CD4-positive, alpha-beta T cell treated with Interleukin-17A for 1 hour (primary cell): ENCODE measurements at places on chromosomes 4 and X.
A peak's percentile ranks its signal among the peaks of the same experiment; 100 is the strongest.

DNA sequence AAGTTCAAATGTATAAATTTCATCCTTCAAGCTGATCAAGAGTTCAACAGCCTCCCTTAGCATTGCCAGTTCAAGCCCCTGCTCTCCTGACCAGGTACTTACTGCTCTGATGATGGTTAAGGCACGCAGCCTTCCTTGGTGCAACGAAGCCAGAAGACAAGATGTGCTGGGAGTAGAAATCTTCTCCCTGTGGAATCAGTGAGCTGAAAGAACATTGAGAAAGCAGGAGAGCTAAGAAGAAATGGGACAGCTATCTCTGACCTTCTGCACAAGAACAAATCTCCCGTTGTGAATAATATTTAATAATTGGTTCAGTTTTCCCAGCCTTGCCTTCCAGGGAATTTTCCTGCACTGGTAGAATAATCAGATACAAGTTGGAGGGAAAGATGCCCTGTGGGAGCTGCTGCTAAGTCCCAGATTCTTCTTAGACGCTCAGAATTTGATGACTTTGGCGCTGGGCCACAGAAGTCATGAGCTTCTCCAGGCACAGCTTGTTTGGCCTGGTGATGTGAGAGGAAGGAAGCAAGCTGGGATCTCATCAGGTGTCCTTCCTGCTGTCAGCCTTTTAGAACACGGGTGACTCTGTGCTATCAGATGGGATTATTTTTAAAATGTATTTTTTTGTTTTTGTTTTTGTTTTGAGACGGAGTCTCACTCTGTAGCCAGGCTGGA, 77.8 kb downstream of the CD38 start:
- DNase-seq, result no peak

DNA sequence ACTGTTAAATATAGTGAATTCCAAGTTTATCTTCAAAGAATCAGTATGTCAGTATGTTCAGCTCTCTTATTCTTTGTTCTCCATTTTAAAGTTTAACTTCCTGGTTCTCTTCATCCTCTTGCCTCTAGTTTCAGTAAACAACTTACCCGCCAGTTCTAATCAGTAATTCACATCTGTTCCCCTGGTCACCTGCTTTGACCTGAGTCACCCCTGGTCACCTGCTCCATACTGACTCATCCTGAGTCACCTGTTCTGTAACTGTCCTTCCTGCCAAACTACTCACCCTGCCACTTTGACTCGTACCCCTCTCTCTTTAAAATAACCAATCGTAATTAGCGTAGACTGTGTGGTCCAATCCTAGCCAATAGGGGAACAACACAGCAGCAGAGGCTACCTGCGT, 992.7 kb upstream of the HS3ST1 start:
- DNase-seq, result no peak

DNA sequence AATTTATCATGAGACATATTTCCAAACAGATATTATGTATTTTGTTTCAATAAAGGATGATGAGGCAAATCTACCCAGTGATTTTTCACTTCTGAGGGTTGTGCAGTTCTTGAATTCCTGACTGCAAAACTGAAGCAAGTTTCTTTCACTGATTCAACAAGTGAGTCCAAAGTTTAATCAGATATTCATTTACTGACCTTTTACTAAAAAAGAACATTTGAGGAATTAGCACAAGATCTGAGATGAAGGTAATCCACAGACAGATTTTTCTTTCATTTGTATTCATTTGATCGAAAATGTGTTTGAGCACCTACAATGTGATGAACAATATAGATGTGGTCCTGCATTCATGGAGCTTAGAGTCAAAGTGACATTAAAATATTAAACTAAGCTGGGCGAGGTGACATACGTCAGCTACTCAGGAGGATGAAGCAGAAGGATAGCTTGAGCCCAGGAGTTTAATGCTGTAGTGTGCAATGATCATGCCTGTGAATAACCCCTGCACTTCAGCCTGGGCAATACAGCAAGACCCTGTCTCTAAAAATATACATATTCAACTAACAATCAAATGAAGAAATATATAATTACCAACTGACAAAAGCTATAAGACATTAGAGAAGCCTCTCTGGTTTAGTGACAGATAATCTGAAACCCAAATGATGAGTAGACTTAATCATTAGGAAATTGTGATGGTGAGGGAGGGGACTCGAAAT, 76.6 kb downstream of the ANXA3 start:
- no peak for DNase-seq

- no peak for DNase-seq
Observed at GRCh38 chr4:120869613-120870278, 52.8 kb downstream of the PRDM5 start.

DNA sequence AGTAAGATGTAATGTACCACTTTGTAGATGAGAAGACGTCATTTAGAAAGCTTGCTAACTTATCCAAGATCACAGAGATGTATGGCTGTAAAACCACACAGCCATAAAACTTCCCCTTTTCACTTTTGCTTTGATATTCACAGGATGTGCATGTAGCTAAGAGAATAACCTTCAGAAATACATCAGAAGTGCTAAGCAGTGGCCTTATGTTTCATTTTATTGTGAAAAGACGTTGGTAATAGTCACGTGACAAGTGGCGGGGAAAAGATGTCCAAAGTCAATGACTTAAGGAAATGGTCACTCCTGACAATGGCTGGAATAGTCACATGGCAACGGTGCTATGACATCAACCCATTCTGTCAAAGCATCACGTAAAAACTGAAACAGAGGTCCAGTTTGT, 12.9 kb upstream of the WDR17 start:
- no peak for DNase-seq

- no peak for DNase-seq
Observed at GRCh38 chr4:31974490-31975002, 1254.4 kb downstream of the PCDH7 start.

DNA sequence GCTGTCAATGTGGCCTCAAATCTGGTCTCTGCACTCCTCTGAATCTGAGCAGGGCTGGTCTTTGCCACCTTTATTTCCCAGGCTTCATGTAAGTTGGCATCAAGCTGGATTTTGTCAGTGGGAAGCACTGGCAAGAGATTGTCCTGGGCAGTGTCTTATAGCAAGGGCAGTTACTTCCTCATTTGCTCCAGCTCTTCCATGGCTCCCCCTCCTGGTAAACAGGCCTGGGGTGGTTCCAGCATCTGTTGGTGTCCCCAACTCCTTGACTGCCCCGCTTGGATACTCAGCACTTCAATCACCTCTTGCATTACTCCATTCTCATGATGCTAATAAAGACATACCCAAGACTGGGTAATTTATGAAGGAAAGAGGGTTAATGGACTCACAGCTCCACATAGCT, 15.0 kb upstream of the REST start:
- no peak for DNase-seq

- DNase-seq, result no peak
Observed at GRCh38 chr4:185700048-185700447, 111.9 kb downstream of the SORBS2 start.

DNA sequence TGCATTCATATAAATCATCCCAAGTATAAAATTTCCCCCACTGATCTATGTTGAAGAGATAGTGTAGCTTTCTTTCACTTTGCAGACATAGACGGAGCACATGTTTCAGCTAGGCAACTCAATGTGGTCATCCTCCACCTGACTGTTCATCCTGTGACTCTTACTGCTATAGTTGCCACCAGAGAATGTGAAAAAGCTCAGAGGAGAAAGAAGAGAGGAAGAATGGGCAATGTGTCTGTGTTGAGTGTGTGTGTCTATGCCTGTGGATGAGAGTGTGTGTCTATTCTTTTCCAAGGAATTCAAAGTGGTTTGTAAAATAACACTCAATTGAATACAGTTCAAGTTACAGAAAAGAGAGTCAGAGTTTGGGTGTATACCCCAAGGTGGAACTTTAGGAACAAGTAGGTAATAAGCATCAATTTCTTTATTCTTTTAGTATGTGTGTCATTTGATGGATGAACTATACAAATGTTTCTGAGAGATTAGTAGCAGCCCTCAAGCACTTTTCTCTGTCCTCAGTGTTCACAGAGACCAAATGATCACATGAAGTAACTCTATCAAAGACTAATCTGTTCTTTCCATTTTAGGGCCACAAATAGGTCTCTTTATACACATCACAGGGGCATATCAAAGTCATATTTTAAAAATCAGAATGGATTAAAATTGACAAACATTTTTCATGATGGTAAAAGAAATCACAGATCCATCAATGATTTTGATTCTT, 2.3 kb downstream of the SNCA start:
- no peak for DNase-seq

- no peak for DNase-seq
Observed at GRCh38 chr4:103478734-103479133, 241.1 kb downstream of the TACR3 start.

DNA sequence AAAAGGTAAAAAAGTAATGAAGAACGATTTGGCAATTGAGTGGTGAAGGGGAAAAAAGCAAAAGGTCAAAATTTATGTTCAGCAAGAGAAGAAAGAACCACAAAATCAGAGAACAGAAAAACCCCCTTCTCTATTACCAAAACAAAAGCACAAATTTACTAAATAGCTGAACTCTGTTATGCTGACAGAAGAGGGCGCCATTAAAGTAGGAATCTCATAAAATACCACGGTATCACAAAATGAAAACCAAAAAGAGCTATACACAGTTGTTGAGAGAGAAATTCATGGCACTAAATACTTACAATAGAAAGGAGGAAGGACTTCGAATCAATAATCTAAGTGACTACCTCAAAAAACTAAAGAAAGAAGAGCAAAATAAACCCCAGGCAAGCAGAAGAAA, 69.6 kb upstream of the CXorf66 start:
- DNase-seq, result no peak

DNA sequence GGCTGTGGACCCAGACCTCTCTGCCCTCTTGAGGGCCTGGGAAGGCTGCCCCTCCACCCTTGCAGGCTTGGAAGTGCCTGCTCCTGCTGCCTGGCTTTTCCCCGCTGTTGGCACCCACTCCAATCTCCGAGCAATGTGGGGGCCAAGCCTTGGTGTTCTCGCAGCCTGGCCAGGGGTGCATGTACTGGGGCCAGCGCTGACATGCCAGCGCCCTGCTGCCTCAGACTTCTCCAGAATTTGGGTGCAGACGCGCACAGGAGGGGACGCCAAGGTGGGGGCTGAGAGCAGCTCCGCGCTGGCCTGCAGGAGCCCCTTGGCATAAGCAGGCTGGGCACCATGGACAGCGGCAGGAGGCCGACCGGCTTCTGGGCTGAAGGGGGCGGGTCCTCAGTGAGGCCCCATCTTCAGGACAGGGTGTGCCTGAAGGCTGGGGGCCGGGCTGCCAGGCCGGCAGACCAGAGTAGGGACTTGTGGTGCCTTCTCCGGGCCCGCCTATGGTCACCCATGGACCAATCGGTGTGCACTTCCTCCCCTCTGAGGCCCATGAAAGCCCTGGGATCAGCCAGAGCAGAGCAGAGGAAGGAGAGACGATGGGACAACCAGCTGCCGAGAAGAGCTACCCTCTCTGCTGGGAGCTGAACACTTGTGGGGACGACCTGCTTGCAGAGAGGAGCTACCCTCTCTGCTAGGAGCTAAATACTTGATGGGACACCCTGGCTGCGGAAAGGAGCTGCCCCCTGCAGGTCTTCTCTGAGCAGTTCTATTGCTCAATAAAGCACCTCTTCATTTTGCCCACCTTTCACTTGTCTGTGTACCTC, 118.3 kb downstream of the DNAAF6 start:
- peak; percentile 1 for DNase-seq

DNA sequence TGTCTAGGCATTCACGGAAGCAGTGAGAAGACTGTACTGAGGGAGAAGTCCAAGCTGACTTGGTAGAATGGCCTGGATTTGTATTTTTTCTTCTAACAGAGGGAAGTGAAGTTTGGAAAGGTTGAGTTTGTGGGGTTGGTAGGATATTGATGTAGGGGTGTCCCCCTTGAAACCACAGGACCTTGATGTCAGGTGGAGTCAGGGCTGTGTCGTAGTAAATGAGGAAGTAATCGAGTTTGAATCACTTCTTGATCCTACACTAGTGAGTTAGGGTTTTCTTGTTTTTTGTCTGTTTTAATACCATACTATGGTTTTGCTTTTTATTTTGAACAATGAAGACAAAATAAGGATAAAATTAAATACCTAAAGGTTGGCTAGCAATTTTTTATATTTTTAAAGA, 30.1 kb upstream of the ANAPC4 start:
- no peak for DNase-seq

DNA sequence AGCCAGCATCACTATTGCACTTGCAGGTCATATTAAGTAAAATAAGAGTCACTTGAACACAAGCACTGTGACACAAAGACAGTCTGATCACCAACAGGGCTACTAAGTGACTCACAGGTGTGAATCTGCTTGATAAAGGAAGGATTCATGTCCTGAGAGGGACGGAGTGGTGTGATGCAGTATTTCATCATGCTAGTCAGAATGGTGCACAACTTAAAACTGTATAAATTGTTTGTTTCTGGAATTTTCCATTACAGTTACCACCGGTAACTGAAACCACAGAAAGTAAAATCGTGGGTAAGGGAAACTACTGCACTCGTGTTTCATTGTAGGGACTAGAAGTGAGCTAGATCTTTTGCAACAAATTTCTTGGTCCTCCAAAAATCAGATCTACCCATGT, 109.7 kb downstream of the ELOVL6 start:
- no peak for DNase-seq

DNA sequence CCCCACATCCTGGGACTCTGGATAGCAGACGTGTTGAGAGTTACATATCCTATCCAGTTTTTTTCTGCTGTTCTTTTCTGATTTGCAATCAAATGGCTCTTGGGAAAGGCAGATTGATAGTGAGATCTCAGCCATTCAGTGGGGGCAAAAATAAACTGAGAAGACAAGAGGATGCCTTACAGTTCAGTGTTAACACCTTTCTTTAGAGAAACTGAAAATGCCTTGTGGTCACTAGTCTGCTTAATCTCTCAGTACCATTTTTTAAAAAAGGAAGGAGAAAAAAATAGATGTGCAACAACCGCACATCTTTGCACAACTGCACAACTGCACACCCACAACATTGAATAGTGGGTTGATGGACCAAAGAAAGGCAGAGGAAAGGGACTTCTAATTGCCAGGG, 109.3 kb downstream of the ARHGEF9 start:
- DNase-seq, result no peak
